Sigmoid colon (tissue), 7 donors: ENCODE measurements at places on chromosomes 12 and 14. TPM values are rescaled to one million over a fixed set of nuclear protein-coding genes. Genes with fewer than 3 reads are reported as not detected.

The IL31 gene
- not detected for total RNA-seq

The PLA2G1B gene
- not detected for total RNA-seq

The SYCP3 gene
- total RNA-seq, result 0.14 TPM

The GZMB gene
- total RNA-seq, result not detected

The GRIP1 gene
- 12.5 TPM for total RNA-seq

The RDH5 gene
- total RNA-seq, result 37.5 TPM
